ENCODE measurements at places on chromosomes 4 and X.

DNA sequence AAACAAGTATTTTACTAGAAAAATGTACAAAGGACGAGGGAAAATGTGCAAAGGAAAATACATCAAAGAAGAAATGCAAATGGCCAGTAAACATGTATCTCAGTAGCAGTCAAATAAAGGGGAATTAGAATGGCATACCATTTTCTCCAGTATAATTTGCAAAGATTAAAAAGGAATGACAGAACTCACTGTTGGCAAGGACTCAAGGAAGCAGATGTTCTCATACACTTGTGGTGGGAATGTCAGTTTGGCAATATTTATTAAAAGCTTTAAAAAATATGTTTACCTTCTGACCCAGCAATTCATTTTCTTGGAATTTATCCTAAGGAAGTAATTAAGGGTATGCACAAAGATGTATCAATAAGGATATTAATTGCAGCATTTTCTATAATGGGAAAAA is 7.6 kb downstream of the CLCN5 start:
- no peak for DNase-seq

DNA sequence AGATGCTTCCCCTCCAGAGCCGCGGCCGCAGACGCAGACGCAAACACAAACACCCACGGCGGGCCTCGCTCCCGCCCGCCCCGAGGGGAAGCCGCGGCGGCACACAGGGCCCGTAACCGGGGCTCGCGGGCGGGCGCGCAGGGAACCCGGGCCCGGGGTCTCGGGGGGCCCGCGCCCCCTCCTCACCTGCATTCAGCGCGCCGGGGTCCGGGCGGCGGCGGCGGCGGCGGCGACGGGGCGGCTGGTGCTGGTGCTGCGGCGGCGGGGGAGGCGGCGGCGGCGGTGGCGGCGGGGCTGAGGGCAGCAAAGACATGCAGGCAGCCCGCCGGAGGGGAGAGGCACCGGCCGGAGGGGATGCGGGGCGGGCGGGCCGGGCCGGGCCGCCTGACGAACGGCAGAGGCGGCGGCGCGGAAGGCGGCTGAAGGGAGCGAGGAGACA is 255 bp upstream of the CNOT6L start:
- no peak for DNase-seq

DNA sequence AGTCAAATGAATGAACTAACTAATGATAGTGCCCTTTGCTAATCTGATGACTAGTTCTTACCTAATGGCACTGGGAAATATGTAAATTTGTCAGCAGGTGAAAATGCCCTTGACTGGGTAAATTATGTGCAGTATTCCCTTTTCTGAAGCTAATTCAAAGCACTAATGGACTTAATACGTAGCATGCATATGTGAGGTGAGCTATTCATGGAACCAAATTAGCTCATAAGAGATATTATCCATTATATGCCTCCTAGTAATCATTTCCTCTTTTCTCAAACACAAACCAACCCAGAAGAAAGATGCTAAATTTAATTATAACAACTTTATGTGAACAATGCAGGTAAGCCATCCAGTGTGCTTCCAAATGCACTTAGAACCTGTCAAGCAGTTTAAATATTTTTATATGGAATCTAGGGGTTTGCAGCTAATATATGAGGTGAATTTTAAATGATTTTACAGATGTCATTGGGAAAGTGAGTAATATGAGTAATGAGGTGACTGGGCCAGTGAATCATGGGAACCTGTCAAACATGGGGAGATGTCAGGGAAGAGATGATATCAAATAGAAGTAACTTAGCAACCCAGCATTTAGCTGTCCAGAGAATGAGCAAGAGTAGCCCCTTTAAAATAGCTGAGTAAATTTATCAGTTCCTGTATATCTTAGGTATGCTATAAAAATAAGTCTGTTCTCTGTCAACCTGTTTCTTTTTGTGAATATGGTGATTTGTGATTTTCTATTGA is 315.0 kb downstream of the AFF2 start:
- DNase-seq, result no peak

- no peak for DNase-seq
Observed at GRCh38 chr4:151576627-151577026, 167.7 kb downstream of the FHIP1A start.

DNA sequence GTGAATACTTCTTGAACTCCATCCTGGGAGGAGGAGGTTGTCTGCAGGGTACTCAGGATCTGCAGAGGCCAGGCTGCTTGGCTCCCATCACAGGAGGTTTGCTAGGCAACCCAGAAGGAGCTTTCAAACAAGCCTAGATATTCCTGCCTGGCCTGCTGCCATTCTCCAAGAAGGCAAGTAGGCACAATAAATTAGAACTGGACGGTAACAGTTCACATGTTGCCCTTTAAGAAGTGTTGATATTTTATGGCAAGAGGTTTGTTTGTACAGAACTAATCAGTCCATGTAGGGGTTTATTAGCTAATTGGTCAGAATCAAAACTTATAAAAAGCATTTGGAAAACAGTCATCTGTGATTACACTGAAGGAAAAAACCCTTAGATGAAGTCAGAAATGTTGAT is 39.3 kb downstream of the SYNPO2 start:
- DNase-seq, result no peak

- DNase-seq, result no peak
Observed at GRCh38 chr4:67929426-67929825, 33.9 kb downstream of the TMPRSS11A start.

DNA sequence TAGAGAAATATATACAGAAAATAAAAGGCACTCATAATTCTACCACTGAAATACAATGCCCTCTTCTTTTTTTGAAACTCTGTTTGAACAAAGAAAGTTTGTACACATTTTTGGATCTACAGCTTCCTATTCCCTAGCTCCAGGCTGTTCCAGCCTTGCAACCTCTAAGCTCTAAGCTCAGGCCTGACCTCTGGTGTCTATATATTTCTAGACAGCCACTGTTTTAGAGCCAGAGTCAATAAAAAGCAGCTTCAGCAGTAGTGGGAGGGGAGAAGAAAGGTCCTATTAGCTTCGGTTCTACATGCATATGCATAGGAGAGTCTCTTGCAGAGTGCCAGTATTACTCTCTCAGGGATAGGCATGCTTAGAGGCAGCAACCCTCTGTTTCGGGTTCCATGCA is 39.7 kb downstream of the CLDN2 start:
- DNase-seq, result no peak

- DNase-seq, result no peak
Observed at GRCh38 chr4:165779950-165780670, 92.9 kb upstream of the TLL1 start.

- no peak for DNase-seq
Observed at GRCh38 chrX:150503898-150504219, 64.6 kb upstream of the MTM1 start.

- no peak for DNase-seq
Observed at GRCh38 chr4:142110136-142110535, 473.8 kb downstream of the IL15 start.

GRCh38 chr4:167622481-167623240 is 388.4 kb upstream of the SPOCK3 start:
- peak; percentile 24 for DNase-seq

DNA sequence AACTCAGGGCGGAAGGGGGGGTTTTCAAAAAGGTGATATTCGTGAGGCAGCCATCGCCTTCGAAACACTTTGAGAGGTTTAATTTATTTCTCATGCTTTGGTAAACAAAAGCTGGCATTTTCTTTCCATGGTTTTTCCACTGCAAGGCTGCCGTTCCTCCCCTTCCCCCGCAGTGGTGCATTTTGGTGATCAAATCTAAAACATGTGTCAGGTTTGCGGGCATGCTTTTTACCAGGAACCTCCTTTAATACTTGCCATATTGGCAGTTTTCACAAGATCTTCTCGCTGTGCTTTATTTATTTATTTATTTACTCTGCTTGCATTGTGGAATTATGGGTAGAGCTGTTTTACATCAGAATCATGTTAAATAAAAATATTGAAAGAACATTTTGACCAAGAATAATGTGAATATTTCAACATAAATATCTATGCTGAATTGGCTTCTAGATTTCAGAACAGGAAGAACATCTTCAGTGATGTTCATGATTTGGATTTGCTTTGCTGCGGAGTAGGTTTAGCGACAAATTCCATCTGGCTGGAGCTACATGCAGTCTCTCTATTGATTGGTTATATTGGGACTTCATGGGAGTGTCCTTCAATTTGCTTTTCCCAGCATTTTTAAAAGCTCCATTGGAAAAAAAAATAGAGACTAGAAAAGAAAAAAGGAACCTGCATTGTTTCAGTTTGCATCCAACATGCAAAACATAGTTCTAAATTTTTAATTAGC is 54.4 kb downstream of the STOX2 start:
- peak; percentile 44 for DNase-seq

GRCh38 chr4:45846016-45846415 is 277.8 kb downstream of the GABRG1 start:
- no peak for DNase-seq

DNA sequence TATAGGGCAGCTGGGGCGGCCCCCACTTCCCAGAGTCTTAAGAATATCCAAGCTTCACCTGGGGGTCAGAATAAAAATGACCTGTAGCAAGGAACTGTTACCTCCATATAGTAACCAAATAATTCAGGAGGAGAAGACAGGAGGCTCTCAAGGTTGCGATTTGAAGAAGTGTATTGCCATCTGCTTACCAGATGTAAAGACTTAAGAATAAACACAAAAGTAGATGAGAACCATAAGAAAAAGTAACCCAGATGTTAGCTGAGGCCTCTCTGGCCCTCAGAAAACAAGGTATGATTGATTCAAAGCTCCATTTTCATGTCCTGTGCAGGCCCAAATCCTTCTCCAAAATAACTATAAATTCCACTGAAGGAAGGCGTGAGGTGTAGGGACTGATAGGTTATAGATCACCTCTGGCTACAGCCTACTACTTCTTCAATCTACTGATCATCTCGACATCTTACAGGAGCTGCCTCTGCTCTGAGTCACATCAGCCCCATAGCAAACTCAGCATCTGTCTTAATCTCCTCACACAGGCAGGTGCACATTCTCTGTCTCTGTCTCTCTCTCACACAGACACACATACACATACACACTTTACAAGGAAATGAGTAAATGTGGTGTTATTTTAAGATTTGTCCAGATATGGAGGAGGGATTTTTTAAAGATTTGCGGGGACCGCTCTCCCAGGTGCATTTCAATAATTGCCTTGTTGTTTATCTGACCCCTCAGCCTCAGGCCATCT is 193.9 kb upstream of the EDNRA start:
- no peak for DNase-seq

DNA sequence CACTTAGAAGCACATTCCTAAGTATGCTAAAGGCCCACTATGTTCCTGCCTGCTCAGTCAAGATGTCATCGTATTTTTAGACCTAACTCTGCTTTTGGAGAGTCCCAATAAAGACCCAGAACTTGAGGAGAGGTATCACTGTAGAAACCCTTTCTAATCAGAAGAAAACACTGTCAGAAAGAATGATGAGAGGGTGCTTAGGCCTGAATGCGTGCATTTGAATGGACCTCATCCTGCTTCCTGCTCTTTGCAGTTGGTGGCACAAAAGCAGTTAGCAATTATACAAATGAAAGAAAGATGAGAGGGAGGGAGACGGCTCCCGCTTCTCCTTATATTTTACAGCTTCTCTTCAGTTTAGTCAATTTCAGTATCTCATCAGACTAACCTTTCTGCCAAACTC is 987.2 kb downstream of the CCSER1 start:
- DNase-seq, result no peak

DNA sequence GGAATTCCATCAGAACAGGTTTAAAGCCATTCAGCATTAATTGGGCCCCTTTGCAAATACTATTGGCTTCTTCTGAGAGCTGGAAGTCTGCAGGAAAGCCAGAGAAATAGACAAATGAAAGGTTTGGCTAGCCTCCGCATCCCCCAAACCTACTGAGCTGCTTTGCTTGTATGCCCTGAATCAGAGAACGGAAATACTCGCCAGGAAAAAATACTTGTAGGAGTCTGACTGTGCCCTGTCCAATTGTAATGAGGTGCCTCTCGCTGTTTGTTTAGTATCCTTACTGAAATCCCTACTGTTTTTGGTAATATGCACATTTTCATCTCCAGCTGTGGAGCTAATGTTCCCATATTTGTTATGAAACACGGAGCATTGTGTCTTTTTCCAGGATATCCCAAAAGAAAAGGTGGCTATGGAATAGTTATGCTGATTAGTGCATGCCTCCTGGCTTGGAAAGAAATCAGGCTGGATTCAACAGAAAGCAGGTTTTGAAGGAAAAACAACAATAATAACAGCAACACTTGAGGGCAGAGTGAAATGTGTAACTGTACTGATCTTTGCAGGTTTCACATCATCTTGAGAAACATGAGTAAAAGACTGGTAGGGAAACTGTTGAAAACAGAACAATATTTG is 50.7 kb upstream of the NLGN4X start:
- DNase-seq, result no peak

GRCh38 chr4:150826306-150826705 is 188.8 kb downstream of the LRBA start:
- DNase-seq, result no peak

DNA sequence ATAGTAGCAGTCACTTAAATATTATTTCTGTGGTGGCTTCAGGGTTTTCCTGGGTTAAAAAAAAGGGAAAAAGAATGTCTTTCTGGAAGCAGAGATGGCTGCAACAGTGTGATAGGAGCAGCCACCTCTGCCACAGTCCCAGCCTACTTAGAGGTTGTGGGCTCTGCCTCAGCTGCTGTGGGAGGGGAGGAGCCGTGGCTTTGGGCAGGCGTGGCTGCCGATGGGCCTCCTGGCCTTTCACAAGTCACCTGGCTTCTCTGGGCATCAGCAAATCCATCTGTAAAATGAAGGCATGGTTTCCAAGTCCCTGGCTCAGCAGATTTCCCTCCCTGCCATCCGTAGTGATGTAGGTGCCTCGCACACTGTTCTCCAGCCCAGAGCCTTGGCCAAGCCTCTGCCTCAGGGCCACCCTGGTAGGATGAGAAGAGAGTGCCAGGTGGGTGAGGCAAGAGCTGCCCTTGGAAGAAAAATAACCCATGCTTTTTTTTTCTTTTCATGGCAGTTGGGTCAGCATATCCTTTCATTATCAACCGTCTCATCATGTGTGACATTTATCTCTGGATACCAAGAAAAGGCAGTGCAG is 66.1 kb downstream of the PTTG2 start:
- no peak for DNase-seq

GRCh38 chr4:95758001-95758400 is 81.9 kb upstream of the PDHA2 start:
- DNase-seq, result no peak

- DNase-seq, result no peak
Observed at GRCh38 chr4:55348466-55348865, 2.4 kb downstream of the SRD5A3 start.

GRCh38 chrX:14798805-14799397 is 74.0 kb downstream of the FANCB start:
- no peak for DNase-seq

- DNase-seq, result no peak
Observed at GRCh38 chr4:134551348-134551747, 349.8 kb upstream of the PABPC4L start.

DNA sequence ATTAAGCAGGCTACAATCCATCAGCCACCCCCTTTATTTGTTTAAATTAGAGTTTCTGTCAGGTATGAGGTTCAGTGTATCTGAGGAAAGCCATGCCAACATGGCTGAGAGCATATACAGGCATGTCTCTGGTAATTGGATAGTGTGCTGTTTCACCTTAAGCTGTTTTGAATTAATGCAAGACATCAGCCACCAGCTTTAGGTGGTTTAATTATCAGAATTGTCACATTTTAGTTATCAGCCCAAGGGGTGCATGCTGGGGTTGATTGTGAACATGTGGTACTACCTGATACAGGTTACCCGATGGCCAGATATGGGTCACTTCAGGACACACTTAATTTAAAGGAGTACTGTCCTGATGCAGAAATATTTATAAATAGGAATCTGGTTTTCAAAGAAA is 353.2 kb upstream of the TENM3 start:
- no peak for DNase-seq
